Placental pericyte (primary cell): ENCODE measurements at places on chromosomes 13 and 19. TPM values are rescaled to one million over a fixed set of nuclear protein-coding genes. Genes with fewer than 3 reads are reported as not detected.

The MAP4K1 gene
- 0.22 and 0.72 TPM in 2 replicates for total RNA-seq

The IGSF23 gene
- not detected in 2 replicates for total RNA-seq

The CD209 gene
- total RNA-seq = 0.14 TPM in 1 of 2 replicates, not detected in the other

The RFX1 gene
- total RNA-seq = 5.9 and 6.1 TPM in 2 replicates

The MUC16 gene
- under 0.01 TPM in 1 of 2 replicates, not detected in the other for total RNA-seq

The FCAR gene
- not detected in 2 replicates for total RNA-seq

The CGB1 gene
- not detected in 2 replicates for total RNA-seq

The KASH5 gene
- total RNA-seq = under 0.01 TPM in 1 of 2 replicates, not detected in the other

The POMP gene
- total RNA-seq = 92.4 and 106 TPM in 2 replicates

The VSIG10L gene
- total RNA-seq = 0.88 and 1.4 TPM in 2 replicates

The ADGRE2 gene
- total RNA-seq = 1.3 and 8.7 TPM in 2 replicates

The ZNF493 gene
- total RNA-seq = 9.6 and 12.6 TPM in 2 replicates

The PSG3 gene
- total RNA-seq = not detected in 2 replicates

The SRRM5 gene
- total RNA-seq = 0.22 TPM in 1 of 2 replicates, not detected in the other

The C19orf81 gene
- total RNA-seq = not detected in 2 replicates

The FGF14 gene
- 0.57 TPM in 1 of 2 replicates, not detected in the other for total RNA-seq

The POGLUT2 gene
- 8.5 and 30.1 TPM in 2 replicates for total RNA-seq

The ELF1 gene
- 39.5 and 46.0 TPM in 2 replicates for total RNA-seq

The KCNN4 gene
- total RNA-seq = 1.9 TPM in 1 of 2 replicates, not detected in the other

The OVOL3 gene
- not detected in 2 replicates for total RNA-seq

The VSTM1 gene
- total RNA-seq = not detected in 2 replicates

The TCF3 gene
- 44.6 and 123 TPM in 2 replicates for total RNA-seq

The ZIC5 gene
- total RNA-seq = not detected in 2 replicates

The ZNF610 gene
- 1.1 and 2.0 TPM in 2 replicates for total RNA-seq

The PCDH20 gene
- 0.14 TPM in 1 of 2 replicates, not detected in the other for total RNA-seq

The MADCAM1 gene
- total RNA-seq = 0.22 TPM in 1 of 2 replicates, not detected in the other

The PABPC3 gene
- under 0.01 TPM in 1 of 2 replicates, not detected in the other for total RNA-seq

The RASIP1 gene
- 0.66 and 0.72 TPM in 2 replicates for total RNA-seq

The TICAM1 gene
- total RNA-seq = 4.6 and 6.1 TPM in 2 replicates

The TMPRSS9 gene
- total RNA-seq = not detected in 2 replicates

The CFAP97D2 gene
- not detected in 2 replicates for total RNA-seq

The TPTE2 gene
- 0.22 TPM in 1 of 2 replicates, not detected in the other for total RNA-seq

The CPAMD8 gene
- 0.57 and 2.4 TPM in 2 replicates for total RNA-seq

The PSPC1 gene
- 55.4 and 66.1 TPM in 2 replicates for total RNA-seq

The ETV2 gene
- total RNA-seq = 0.29 TPM in 1 of 2 replicates, not detected in the other

The ANKLE1 gene
- 0.44 and 0.57 TPM in 2 replicates for total RNA-seq

The ZIM2 gene
- total RNA-seq = not detected in 2 replicates

The CAPN12 gene
- 0.22 TPM in 1 of 2 replicates, not detected in the other for total RNA-seq

The ZNF625 gene
- 7.0 and 12.3 TPM in 2 replicates for total RNA-seq

The TDRD12 gene
- total RNA-seq = 0.14 and 0.22 TPM in 2 replicates

The CLDND2 gene
- not detected in 2 replicates for total RNA-seq

The SHISA7 gene
- not detected in 2 replicates for total RNA-seq

The ATP4A gene
- not detected in 2 replicates for total RNA-seq

The FFAR2 gene
- total RNA-seq = not detected in 2 replicates

The TEX29 gene
- not detected in 2 replicates for total RNA-seq

The ZNF606 gene
- 14.2 and 18.4 TPM in 2 replicates for total RNA-seq

The SLC7A9 gene
- not detected in 2 replicates for total RNA-seq

The SIAH3 gene
- total RNA-seq = not detected in 2 replicates

The POLD1 gene
- 10.5 and 51.7 TPM in 2 replicates for total RNA-seq

The ZNF578 gene
- total RNA-seq = 3.6 and 4.2 TPM in 2 replicates

The ANKRD24 gene
- 0.14 and 0.66 TPM in 2 replicates for total RNA-seq
